Muscle of back (tissue), 13 donors: ENCODE measurements at places on chromosomes 2 and 18.
A peak's percentile ranks its signal among the peaks of the same experiment; 100 is the strongest.

- DNase-seq: no peak
These were observed 51.9 kb upstream of the PCBP1 start for GRCh38 chr2:70035344-70035844.

DNA sequence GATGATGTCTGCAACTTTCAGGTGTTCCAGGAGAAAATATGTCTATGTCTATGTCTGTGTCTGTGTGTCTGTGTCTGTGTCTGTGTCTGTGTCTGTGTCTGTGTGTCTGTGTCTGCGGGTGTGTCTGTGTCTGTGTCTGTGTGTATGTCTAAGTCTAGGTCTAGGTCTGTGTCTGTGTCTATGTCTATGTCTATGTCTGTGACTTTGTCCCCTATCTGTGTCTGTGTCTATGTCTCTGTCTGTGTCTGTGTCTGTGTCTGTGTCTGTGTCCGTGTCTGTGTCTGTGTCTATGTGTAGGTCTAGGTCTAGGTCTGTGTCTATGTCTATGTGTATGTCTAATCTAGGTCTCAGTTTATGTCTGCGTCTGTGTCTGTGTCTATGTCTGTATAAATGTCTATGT is 10.5 kb downstream of the IL1R2 start:
- no peak for DNase-seq

GRCh38 chr2:170812710-170813600 is 3.7 kb upstream of the GAD1 start:
- DNase-seq: peak; percentile 82

DNA sequence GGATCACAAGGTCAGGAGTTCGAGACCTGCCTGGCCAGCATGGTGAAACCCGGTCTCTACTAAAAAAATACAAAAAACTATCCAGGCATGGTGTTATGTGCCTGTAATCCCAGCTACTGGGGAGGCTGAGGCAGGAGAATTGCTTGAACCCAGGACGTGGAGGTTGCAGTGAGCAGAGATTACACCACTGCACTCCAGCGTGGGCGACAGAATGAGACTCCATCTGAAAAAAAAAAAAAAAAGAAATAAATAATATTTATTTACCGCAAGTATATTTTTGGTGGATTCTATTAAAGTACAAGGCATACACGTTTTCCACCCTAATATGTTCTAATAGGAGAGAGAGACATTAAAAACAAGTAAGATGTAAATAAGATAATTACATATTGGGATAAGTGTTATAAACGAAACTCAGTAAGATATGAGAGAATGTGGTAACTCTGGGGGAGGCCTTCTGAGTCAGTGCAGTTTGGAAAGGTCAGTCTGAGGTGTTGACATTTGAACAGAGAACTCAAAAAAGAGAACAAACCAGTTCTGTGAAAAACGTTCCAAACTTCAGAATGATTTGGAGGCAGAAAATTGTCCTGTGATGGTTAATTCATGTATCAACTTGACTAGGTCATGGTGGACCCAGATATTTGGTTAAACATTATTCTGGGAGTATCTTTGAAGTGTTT is 8.8 kb upstream of the POLI start:
- DNase-seq: no peak

DNA sequence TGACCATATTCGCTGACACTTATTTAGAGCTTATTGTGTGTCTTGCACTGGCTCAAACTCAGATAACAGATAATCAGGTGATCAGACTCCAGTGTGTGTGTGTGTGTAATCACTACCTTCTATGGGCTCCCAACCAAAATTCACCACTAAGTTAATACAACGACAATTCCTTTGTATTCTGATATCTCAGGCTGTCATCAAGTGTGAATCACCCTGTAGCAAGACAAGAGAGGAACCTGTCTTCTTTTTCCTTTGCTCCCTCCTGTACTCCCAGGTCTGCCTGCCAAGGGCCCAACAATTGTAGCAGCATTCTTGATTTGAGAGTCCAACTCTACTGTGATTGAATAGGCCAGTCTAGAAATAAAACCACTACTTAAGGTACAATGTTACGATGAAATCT is 25.8 kb downstream of the ITGB6 start:
- DNase-seq: no peak

DNA sequence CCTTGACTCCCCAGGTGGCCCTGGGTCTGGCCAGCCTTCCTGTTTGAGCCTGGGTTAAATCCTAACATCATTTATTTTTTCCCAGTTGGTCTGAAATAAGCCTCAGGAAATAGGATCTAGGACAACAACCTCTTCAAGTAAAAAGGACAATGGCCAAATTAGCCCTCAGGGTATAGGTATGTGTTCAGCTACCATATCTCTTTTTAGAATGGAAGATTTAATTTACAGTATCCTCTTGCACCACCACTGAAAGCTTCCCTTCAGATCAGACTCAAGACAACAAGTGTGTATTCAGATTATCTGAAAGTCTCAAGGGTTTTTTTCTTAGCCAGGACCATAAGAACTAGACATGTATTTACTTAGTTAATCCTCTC is 61.6 kb upstream of the CXCR4 start:
- no peak for DNase-seq

GRCh38 chr2:203437511-203437910 is 97.6 kb downstream of the RAPH1 start:
- no peak for DNase-seq

GRCh38 chr18:66046032-66046602 is 295.3 kb downstream of the CDH7 start:
- DNase-seq: no peak

DNA sequence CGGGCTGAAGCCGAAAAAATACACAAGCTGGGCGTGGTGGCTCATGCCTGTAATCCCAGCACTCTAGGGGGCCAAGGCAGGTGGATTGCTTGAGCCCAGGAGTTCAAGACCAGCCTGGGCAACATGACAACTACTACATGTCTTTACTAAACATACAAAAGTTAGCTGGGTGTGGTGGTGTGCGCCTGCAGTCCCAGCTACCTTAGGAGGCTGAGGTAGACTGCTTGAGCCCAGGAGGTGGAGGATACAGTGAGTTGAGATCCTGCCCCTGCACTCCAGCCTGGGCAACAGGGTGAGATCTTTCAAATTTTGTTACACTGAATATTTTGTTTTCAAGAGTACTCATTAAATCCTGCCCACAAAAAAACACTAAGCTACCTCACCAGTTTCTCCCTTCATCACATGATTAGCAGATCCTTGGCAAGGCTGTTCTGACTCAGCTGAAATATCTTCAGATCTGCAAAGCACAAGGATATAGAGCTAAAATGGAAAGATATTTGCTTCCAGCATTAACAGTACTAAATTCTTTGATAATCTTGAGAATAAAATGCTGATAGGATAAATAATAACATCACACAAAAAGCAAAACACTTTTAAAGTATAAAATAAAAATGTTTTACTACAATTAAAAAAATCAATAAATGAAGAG is 28.2 kb upstream of the MCM6 start:
- no peak for DNase-seq

GRCh38 chr2:173929441-173929840 is 35.7 kb downstream of the SP3 start:
- DNase-seq: no peak

GRCh38 chr2:74290466-74291217 is 52.6 kb downstream of the SLC4A5 start:
- no peak for DNase-seq

- no peak for DNase-seq
These were observed 81.5 kb upstream of the FN1 start for GRCh38 chr2:215517391-215517790.

GRCh38 chr18:21958707-21959450 is 210.5 kb upstream of the GATA6 start:
- DNase-seq: peak; percentile 15

DNA sequence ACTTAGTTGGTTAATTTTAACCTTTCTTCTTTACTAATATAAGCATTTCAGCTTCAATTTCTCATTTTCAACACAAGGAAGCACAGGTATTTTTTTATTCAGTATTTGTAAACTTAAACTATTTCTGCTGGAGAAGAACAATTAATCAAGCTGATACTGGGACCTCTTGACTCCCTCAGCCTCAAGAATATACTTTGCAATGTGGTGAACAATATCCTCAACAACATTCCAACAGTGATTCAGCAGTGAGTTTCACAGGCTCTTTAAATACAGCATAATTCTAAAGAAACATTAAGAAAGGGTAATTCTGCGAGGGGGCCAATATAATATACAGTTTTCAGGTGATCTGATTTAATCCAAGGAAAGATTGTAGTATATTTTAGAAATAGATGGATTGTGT is 10.0 kb downstream of the RAPGEF4 start:
- DNase-seq: no peak

DNA sequence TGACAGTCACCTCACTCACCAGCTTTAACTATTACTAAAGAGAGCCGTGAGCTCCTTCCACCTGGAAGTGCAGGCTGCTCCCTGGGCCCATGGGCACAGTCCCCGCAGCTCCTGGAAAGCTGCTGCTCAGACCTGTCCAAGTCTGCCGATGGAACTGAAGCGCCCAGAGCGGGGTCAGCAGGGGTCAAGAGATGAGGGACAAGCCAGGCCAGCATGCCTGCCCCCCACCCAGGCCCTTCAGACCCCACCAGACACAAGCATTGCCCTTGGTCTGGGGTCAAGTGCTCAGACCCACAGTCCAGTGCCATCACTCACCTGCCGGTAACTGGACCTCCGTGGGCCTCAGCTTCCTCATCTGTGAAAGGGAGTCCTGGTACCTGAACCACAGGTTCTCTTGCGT is 59.9 kb downstream of the BIN1 start:
- no peak for DNase-seq

DNA sequence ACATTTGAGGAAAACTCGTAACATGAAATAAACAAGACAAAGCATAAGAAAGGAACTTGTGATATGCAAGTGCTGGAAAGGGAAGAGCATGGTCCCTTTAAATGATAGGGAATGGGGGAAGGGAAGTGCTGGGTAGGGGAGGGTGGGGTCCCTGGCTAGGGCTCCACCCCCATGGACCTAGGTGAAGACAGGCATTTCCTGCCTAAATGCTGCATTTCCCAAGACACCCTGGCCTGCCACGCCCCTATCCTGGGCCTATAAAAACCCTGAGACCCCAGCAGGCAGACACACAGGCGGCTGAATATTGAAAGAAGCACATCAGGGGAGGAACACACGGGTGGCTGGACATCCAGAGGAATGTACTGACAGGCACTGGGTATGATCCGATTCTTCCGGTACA is 499.9 kb downstream of the ZEB2 start:
- no peak for DNase-seq

DNA sequence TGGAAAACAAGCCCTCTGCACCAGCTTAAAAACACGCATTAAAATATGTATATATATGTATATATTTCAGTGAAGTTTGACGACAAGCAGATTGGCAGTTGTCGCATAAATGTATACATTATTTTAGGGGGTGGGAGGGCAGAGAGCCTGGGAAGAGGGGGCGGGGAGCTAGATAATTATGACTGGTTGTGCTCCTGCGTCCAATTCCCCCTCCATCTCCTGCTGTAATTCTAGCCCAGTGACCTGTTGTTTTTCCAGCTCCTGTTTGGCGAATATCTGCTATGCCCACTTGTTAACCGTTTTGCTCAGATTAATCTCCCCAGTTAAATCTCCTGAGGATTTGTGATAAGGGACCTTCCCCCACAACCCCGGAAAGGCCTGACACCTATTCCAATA is 656 bp downstream of the UNC80 start:
- no peak for DNase-seq

GRCh38 chr2:101981504-101981903 is 10.3 kb upstream of the IL1R2 start:
- DNase-seq: no peak

DNA sequence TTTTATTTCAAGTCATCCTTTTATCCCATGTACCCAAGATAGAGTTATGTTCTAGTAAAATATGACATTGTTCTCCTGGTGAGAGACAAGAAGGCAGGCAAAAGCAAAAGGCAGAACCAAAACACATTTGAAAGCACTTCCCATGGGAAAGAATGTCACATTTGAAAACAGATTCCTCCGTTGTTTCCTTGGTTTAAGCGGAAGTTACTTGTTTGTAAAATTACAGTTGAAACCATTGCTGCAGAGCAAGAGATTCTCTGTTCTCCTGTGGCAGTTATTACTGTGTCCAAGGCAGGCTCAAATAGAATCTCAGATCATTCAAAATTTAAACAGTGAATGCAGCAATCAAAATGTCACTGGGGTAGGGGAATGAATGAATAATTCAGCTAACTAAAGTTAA is 149.6 kb downstream of the MTCL1 start:
- no peak for DNase-seq

DNA sequence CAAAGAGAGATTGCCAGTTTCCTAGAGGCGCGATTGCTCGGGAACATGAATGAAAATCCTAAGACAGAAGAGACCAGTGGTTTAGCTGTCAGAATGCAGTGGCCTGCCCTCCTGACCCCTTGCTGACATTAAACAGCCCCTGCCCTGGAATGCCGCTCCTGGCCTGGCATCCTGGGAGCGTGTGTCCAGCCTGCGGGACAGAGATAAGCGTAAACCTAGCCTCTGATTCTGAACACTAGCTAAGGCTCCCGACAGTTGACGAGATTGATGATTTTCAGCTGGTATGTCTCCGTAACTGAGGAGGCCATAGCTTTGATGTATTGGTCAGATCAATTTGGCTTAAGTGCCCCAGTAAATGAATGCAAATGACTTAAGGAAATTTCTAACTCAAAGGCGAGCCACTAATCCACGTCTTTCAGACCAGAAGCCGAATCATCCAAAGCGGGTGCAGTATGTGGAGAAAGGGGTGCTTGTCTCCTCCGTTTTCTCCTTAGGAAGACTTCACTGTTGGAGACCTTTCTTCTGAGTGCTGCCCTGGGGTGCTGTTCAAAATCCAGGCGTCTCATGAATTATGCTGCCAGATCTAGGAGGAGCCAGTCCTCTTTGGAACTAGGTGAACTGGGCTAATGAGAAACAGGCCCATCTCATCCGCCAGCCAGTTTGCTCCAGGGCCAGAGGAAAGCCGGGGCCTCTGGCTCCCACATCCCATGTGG is 142.5 kb upstream of the L3MBTL4 start:
- no peak for DNase-seq

- no peak for DNase-seq
These were observed 293.4 kb downstream of the ZNF521 start for GRCh38 chr18:25058521-25058920.
